ENCODE measurements at places on chromosomes 16 and 17.
A peak's percentile ranks its signal among the peaks of the same experiment; 100 is the strongest.

DNA sequence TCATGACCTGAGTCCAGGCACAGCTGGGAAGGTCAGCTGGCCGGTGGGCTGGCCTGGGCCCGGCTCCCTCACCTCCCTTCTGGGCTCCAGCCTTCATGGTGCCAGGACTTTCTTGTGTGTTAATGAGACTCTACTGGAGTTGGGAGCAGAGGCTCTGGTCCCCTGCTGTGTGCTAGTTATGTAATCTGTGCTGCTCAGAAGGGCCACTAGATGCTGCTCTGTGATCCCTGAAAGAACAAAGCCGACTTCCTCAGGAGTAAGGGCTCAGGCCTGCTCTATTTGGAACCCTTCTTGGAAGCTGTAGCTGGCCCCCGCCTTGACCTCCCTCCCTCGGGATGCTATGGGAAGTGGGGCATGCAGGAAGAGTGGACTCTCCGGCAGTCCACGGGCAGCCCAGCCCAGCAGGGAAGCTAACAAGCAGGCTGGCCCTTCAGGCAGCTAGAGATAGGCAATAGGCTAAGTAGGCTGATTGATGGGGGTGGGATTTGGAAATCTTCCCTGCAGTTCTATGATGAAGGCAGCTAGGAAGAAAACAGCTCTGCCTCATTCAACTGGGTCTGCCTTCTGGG, 3.3 kb upstream of the CDK5R1 start:
- peak; percentile 44 for DNase-seq

GRCh38 chr16:81292936-81293335, 21.8 kb upstream of the GAN start:
- no peak for DNase-seq

DNA sequence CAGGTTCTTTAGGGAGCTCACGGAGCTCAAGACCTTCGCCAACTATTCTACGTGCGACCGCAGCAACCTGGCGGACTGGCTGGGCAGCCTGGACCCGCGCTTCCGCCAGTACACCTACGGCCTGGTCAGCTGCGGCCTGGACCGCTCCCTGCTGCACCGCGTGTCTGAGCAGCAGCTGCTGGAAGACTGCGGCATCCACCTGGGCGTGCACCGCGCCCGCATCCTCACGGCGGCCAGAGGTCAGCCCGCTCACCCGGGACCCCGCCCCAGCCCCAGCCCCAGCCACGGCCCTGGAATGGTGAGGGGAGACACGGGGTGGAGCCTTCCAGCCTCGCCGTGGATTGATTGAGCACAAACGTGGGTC, 13.5 kb downstream of the SARM1 start:
- no peak for DNase-seq

GRCh38 chr16:57278494-57278893, 6.0 kb downstream of the PLLP start:
- no peak for DNase-seq

GRCh38 chr16:68660359-68660795, 15.3 kb downstream of the CDH3 start:
- DNase-seq: no peak

- no peak for DNase-seq
Observed at GRCh38 chr17:66310528-66311148, 8.2 kb downstream of the PRKCA start.

DNA sequence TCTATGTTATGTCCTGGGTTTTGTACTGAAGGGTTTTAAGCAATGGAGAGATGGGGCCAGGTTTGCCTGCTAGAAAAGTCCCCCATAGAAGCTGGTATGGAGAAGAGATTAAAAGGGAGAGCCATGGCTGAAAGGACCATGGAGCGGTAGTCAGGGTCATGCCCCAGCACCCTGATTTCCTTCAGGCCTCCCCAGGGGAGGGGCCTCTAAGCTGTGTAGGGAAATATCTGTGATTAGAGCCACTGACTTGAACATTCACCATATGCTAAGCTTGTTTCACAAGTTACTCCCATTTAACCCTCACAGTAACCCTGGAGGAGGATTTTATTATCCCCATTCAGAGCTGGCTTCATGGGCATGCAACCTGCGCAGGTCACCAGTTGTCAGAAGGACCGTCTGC, 3.8 kb upstream of the ATP2A3 start:
- no peak for DNase-seq

DNA sequence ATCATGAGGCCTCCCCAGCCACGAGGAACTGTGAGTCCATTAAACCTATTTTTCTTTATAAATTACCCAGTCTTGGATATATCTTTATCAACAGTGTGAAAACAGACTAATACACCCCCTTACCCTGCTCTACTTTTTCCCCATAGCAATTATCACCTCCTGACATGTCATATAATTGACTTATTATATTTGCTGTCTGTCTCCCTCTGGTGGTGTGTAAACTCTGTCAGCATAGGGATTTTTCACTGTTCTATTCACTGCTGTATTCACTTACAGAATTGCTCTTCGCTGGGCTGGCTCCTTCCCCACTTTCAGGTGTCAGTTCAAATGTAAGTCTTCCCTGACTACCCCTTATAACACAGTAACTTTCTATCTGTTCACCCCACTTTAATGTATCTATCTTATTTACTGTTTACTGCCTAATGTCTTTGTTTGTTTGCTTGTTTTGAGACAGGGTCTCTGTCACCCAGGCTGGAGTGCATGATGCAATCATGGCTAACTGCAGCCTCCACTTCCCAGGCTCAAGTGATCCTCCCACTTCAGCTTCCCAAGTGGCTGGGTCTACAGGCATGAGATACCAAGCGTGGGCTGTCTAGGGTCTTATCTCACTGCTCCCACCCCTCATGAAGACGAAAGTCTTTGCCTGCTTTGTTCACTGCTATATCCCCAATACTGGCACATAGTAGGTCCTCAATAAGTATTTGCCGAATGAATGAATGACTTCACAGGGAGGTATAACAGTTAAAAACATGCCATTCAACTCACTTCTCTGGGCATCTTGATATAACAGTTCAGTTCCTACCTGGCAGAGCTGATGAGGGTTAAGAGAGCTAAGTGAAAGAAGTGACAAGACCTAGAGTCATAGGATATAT, 52.4 kb upstream of the CDH3 start:
- DNase-seq: no peak

GRCh38 chr16:19304750-19305149, 19.2 kb downstream of the CLEC19A start:
- DNase-seq: no peak

GRCh38 chr16:21100447-21100846, 50.2 kb downstream of the DNAH3 start:
- no peak for DNase-seq

DNA sequence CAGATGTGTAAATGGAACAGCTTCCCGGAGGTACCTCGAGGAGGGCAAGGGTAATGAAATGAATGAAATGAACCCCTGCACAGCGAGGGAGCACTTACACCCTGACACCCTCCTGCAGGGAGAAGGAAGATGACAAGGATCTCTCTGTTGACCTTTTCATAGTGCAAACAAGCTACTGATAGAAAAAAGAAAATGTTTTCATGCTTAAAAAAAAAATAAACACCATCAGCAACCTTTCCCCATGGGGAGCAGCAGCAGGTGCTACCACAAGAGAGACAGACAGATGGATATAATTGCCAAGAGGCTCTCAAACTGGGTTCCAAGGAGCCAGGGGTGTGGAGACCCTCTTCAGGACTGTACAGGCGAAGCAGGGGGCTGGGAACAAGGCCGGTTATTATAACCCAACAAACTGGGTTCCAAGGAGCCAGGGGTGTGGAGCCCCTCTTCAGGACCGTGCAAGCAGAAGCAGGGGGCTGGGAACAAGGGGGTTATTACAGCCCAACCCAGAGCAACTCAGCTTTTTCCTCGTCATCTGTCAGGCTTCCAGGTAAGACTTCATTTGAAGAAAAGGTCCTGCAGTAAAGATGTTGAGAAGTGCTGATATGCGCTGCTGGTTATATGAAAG, 718 bp upstream of the RPH3AL start:
- DNase-seq: no peak

GRCh38 chr16:27228621-27229501, 25.5 kb downstream of the KDM8 start:
- DNase-seq: no peak

DNA sequence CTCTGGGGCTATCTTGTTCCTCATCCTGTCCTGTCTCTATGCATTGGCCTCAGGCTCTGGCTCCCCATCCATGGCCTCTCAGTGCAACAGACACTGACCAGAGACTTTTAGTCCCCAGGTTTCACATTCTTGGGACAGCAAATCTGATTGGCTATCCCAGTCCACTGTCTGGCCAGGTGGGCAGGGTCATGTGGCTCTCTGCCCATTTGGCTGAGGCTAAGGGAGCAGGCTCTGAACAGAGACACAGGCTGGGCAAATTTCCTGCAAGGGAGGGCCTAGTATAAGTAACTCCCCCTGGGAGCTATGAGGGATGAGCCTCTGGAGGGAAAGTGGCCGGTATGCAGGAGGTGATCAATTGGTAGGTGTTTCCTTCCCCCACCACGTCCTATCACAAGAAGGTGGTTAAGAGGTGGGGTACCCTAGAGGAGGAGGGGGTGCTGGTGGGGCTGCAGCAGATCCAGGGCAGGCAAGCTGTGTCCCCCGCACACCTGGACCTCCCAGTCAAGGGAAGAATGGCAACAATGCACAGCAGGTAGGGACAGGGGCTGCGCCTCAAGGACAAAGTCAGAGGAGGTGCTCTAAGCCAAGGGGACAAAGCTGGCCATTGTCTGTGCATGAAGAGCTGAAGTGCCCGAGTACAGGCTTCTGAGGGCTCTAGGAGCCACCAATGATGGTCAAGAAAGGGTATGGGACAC, 13.2 kb downstream of the XYLT2 start:
- no peak for DNase-seq

GRCh38 chr17:3766779-3767178, 34.2 kb downstream of the ITGAE start:
- DNase-seq: no peak

GRCh38 chr17:51636291-51636690, 375.9 kb downstream of the UTP18 start:
- no peak for DNase-seq

DNA sequence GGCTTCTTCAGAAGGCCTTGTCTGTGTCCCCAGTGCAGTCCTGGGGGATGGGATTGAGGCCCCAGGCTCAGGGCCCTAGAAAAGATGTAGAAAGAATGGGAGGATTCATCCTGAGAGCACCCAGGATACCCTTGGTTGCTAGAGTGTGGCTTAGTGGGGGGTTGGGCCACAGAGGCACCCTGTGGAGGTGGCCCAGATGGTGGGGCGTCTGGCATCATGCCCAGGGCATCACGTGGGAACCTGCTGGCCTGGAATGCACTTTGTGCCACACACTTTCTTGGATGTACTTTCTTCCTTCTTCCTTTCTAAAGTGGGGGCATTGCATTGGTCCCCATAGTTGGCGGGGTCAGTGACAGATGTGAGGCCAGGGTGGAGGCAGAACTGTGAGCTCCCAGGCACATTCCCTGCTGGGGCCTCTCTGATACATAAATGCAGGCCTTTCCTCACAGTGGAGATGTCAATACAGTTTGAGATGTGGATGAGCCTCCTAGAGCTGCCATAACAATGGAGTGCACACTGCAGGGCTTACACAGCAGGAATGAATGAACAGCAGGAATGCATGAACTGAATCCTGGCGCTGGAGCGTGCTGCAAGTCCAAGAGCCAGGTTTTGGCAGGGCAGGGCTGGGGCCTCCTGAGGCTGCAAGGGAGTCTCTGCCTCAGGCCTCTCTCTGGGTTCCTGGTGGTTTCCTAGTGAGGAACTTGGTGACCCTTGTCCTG, 43.3 kb downstream of the MGAT5B start:
- DNase-seq: no peak

DNA sequence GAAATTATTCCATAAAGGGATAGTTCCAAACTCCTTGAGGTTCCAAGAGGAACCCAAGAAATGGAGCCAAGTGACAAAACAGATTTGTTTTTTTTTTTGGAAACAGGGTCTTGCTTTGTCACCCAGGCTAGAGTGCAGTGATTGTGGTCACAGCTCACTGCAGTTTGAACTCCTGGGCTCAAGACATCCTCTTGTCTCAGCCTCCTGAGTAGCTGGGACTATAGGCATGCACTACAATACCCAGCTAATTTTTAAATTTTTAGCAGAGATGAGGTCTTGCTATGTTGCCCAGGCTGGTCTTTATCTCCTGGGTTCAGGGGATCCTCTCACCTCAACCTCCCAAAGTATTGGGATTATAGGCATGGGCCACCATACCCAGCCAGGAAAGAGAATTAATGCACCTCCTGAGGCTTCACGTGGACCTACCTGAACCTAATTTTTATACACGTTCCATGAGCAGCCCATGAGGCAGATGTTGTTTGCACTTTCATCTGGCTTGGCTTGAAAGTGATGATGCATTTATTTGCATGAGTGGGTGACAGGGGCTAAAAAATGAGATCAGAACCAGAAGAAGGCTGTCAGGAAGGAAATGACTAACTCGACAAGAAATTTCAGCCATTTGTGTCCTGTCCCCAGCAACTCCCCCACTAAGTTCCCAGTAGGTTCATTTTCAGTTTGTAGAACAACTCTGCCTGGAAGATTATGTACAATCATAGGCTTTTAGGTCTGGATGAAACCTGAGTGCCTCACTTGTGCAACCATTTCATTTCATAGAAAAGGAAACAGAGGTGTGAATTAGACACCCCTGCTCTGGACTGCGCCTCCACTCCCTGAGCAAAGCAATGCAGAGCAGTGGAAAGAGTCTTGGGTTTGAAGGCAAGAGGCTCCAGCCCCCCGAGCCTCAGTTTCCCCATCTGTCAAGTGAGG, 10.3 kb upstream of the IRF8 start:
- DNase-seq: no peak

GRCh38 chr17:74981979-74982662, 5.3 kb upstream of the CDR2L start:
- peak; percentile 91 for DNase-seq
